HCT116 (cell line): ENCODE measurements at places on chromosomes 2 and 18.

GRCh38 chr2:67612576-67613042 lies 215.5 kb downstream of the ETAA1 start:
- no peak for DNase-seq

- no peak for DNase-seq
These were observed 214.9 kb upstream of the SPRED2 start for GRCh38 chr2:65647249-65647842.

DNA sequence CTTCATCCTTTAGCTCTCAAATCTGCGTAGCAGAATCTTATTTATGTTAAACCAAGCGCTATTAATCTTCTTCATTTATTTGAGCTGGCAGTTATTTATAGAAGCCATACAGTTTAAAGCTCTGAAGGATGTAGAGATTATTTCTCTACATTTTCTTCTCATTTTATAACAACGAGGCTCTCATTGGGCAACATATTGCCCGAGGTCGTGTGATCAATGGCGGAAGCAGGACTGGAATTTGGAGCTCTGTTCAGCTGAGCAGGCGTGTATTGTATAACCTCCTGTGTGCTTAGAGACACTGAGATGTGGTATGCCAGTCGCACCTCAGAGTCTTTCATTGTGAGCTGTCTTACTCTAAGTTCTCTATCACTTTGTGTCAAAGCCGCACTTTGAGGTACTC lies 17.5 kb upstream of the DRC1 start:
- no peak for DNase-seq

DNA sequence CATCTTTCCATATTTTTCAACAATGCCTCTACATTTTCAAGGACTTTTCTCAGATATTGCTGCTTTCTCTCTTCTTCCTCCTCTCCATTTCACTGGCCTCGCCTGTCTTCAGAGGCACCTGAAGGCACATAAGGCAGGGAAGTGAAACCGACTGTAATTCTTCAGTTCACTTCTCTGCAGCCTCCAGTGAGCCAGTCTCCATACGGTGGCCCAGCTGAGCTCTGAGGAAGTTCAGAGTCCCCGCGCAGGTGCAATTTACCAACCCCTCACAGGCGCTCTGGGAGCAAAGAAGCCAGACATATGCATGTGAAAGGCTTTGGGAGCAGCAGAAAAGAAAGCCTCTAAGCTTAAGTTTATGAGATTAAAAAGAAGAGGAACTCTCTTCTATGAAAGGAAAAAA lies 12.4 kb downstream of the KLHL14 start:
- no peak for DNase-seq

GRCh38 chr18:55790296-55790695 lies 202.3 kb upstream of the TCF4 start:
- no peak for DNase-seq

DNA sequence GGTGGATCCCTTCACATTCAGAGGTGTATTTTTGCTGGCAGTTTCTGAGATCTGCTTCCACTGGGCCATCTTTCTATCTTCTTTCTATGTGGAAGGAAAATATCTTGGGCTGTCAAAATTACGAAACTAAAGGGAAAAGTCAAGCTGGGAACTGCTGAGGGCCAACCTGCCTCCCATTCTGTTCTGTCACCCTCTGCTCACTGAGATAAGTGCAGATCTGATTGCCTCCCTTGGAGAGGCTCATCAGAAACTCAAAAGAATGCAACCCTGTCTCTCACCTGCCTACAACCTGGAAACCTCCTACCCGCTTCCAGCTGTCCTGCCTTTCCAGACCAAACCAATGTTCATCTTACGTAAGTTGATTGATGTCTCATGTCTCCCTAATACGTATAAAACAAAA lies 26.5 kb downstream of the RAX start:
- DNase-seq, result no peak

GRCh38 chr2:197174539-197175094 lies 136.0 kb downstream of the ANKRD44 start:
- DNase-seq, result no peak

- DNase-seq, result no peak
These were observed 1186.9 kb downstream of the LRP1B start for GRCh38 chr2:140943867-140944266.

GRCh38 chr2:4053769-4054493 lies 350.6 kb downstream of the DCDC2C start:
- DNase-seq, result no peak

GRCh38 chr2:102317715-102318114 lies 6.4 kb downstream of the IL1RL1 start:
- no peak for DNase-seq

GRCh38 chr2:62200291-62200841 lies 4.5 kb downstream of the B3GNT2 start:
- DNase-seq, result no peak

- DNase-seq, result peak; percentile 96
These were observed 36.2 kb upstream of the ACAA2 start for GRCh38 chr18:49849331-49850217.

DNA sequence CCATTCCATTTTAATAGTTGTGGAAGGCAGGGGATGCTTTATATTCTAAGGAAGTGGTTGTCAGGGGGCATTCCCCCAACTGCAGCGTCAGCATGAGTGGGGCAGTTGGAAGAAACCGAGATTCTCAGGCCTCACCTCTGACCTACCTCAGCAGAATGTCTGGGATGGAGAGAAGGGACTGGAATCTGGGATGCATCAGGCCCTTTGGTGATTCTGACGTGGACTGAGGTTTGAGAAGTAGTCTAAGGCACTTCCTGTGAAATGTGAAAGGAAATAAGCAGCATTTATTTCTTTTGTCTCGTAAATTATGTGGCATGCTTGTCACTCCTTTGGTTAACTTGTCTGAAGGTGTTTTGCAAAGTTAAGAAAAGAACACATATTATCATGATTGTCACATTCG lies 540.7 kb upstream of the NETO1 start:
- DNase-seq, result no peak

- DNase-seq, result no peak
These were observed 50.3 kb downstream of the DTNA start for GRCh38 chr18:34760444-34760843.

GRCh38 chr2:174680221-174680620 lies 82.6 kb upstream of the WIPF1 start:
- no peak for DNase-seq
